ENCODE measurements at places on chromosomes 2 and 18. TPM values are rescaled to one million over a fixed set of nuclear protein-coding genes. Genes with fewer than 3 reads are reported as not detected.

Gene TLX2
- total RNA-seq = not detected

- no peak for DNase-seq
These were observed 29.4 kb upstream of the BMP10 start for GRCh38 chr2:68900496-68901198.

DNA sequence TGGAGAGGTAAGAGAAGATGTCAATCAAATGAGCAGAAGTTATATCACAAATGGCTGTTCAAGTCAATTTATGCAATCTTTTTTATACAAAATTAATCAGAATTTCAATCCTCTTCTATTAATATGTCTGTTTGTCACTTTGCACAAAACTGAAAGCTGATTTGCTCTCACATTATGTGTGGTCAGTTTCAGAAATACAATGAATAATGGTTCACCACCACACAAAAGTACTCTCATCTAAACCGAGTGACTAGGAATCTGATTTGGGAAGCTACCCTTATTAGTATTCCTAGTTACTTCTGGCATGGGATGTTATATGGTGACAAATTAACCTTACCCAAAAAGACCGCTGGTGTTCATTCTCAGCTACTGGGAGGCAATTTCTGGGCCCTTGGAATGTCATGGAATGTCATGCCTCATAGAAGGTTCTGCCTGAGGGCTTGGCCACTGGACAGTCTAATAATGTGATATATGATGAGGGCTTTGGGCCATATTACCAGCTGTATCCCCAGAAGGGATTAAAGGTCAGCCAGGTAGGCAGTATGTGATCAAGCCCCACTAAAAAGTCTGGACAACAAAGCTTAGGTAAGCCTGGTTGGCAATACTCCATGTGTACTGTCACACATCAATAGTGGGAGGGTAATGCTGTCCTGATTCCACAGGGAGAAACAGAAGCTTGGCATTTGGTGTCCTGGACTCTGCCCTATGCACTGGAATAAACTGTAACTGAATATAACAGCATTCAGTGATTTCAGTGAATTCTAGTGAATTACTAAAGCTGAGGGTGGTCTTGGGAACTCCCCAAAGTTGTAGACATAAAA is 113.2 kb downstream of the PIGN start:
- no peak for DNase-seq

Gene CNDP1
- total RNA-seq = not detected

GRCh38 chr2:74984947-74985637 is 26.6 kb downstream of the POLE4 start:
- no peak for DNase-seq

DNA sequence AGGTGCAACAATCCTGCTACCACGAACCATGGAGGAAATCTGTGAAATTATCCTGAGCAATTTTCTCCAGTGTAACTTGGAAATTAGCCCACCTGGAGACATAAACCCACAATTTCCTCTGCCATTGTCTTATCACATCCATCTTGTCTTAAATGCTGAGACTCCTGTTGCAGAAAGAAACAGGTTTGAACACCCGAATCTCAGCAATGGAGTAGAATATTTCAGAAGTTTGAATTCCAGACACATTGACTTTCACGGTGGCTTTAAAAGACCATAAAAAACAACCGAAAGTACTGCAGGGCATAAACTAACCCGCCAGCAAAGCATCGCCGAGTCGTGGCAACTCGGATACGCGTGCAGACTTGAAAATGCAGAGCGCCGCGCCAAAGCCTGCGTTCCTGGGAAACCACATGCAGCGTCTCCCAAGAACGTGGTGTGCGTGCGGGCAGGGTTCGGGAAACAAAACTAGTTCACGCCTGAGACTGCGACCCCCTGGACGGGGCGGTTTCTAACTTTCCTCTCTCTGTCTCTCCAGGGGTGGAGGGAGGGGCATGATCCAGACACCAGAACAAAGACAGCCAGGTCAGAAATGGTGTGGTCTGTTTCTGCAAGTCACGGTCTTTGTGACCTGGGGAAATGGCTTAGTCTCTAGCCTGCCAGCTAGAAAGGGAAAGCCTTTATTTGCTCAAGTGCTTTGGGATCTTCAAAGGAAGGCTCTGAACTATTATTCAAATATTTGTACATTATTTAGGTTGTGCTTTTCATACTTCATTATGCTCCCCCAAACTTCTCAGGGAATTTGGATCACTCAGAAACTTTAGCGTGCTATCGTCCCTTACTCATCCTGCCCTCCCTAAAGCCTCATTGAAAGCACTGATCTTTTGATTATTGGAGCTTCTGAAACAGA is 26.9 kb upstream of the KCTD1 start:
- peak; percentile 2 for DNase-seq

DNA sequence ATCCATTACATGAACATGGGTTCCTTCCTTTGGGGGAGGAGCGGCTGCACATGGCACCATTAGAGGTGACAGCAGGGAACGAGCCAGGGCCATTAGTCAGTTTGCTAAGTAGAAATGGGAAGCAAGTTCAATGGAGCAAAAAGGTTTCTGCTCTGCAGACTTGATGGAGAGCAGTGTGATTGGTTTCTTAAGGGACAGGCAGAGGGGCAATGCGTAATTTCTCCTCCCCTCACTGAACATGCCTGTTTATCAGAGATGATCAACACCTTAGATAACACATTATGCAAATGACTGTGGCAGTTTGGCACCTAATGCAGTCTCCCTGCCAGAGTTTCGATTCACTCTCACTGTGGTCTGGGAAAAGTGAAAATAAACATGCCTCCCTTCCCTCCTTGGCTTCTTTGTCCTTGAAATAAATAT is 414.5 kb downstream of the STK39 start:
- no peak for DNase-seq

Gene INPP5D
- 41.8 TPM for total RNA-seq

DNA sequence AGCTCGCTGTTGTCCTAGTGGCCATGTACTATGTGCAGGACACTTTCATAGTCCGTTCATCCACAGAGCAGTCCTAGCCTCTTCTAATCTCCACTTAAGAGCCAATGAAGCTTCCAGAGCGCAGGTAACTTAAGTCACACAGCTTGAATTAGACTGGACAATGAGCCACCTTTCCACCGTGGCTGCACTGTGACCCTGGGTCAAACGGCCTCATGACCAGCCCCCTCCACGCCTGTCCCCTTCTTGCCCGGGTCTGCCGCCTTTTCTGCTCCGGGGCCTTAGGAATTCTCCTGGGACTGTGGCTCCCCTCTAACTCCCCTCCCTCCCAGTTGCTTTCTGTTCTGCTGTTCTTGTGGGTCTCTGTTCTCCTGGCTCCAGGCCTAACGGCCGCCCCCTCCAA is 8.4 kb upstream of the PRKCE start:
- no peak for DNase-seq

Measured in activated naive CD8-positive, alpha-beta T cell treated with anti-CD3 and anti-CD28 coated beads for 36 hours (primary cell).